ENCODE measurements at places on chromosomes 16 and 17. TPM values are rescaled to one million over a fixed set of nuclear protein-coding genes. Genes with fewer than 3 reads are reported as not detected.

The KRT33A gene
- not detected for total RNA-seq

The ANKS4B gene
- total RNA-seq: not detected

The MMP28 gene
- total RNA-seq: not detected

The KRT40 gene
- not detected for total RNA-seq

The TNFRSF17 gene
- total RNA-seq: not detected

The NLE1 gene
- total RNA-seq: 13.4 TPM

The DDX42 gene
- 118 TPM for total RNA-seq

The CDH3 gene
- 0.33 TPM for total RNA-seq

The DVL2 gene
- total RNA-seq: 47.2 TPM

The GAS2L2 gene
- total RNA-seq: not detected

The SCGB1C2 gene
- not detected for total RNA-seq

The FBXW10 gene
- not detected for total RNA-seq

DNA sequence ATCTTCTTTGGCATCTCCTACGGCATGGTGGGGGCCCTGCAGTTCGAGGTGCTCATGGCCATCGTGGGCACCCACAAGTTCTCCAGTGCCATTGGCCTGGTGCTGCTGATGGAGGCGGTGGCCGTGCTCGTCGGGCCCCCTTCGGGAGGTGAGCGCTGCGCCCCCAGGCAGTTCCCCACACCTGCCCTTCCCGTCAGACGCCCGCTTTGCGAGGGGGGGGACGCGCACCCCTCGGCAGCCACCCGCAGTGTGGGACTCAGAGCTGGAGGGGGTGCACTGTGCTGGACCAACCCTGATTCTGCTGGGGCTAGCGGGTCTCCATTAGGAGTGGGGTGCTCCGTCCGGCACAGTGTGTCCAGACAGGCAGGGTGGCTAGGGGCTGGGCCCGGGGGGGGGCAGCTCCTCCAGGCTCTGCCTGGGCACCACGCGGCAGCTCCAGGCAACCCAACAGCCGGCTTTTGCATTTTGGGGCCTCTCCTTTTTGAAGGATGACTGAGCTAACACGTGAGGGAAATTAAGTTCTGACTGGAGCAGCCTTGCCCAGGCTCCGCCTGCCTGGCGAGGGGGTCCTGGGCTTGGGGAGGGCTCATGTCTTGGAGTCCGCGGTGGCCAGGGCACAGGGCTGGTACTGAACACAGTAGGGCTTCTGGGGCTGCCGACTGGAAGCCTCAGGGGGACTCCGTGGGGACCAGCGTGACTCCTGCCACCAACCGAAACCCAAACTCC is 9.1 kb downstream of the SLC16A3 start:
- no peaks in the 10 kb centered on the region for H3K27me3 ChIP-seq
- no peak overlapping the region for H3K4me3 ChIP-seq
- peak overlapping the region; percentile 85 for H3K27ac ChIP-seq
- H3K36me3 ChIP-seq: peaks cover 35% of the 10 kb centered on the region
- DNase-seq: peak; percentile 27

DNA sequence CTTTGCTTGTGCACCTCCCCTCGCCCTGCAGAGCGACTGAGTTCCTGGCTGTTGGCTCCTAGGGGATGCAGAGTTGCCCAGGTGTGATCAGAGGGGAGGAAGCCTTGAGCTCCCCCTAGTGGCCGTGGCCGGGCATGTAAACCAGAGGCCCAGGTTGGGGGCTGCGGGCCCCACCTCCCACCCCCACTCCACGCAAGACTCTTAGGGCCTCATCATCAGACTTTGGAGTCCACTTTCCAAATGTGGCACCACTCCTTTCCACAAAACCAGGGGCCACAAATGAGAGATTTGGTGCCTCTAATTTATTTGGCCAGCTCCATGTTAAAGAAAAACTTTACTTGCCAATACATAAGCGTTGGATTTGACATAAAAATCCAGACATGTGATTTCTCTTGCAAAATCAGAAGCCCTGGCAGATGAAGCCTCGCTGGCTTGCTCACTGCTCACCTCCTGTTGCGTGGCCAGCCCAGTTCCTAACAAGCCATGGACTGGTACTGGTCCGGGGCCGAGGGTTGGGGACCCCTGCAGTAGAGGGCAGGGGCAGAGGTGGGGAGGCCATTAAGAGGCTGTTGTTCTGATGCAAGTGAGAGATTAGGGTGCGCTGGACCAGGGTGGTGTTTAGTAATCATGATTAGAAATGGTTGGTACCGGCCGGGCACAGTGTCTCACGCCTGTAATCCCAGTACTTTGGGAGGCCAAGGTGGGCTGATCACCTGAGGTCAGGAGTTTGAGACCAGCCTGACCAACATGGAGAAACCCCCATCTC is 28.7 kb upstream of the GAS7 start:
- DNase-seq: peak; percentile 26
- no peaks in the 10 kb centered on the region for H3K4me1 ChIP-seq
- H3K27me3 ChIP-seq: no peaks in the 10 kb centered on the region
- H3K27ac ChIP-seq: no peak overlapping the region
- H3K36me3 ChIP-seq: no peaks in the 10 kb centered on the region

GRCh38 chr16:86490859-86491639 is 19.3 kb upstream of the FOXF1 start:
- H3K4me3 ChIP-seq: no peak overlapping the region
- no peak for DNase-seq
- H3K27me3 ChIP-seq: peaks cover 46% of the 10 kb centered on the region
- H3K36me3 ChIP-seq: no peaks in the 10 kb centered on the region

- H3K4me3 ChIP-seq: no peak overlapping the region
- peak overlapping the region; percentile 30 for H3K27ac ChIP-seq
- peaks cover 81% of the 10 kb centered on the region for H3K4me1 ChIP-seq
- DNase-seq: no peak
Observed at GRCh38 chr16:56941092-56941491, 9.2 kb downstream of the HERPUD1 start.

GRCh38 chr17:77189148-77189547 is 48.4 kb downstream of the SEC14L1 start:
- peak overlapping the region; percentile 62 for H3K27ac ChIP-seq
- H3K4me1 ChIP-seq: peaks cover 24% of the 10 kb centered on the region
- no peak for DNase-seq
- no peak overlapping the region for H3K4me3 ChIP-seq
- peaks cover 35% of the 10 kb centered on the region for H3K36me3 ChIP-seq

- no peaks in the 10 kb centered on the region for H3K36me3 ChIP-seq
- no peak for DNase-seq
- no peak overlapping the region for H3K27ac ChIP-seq
- H3K27me3 ChIP-seq: no peaks in the 10 kb centered on the region
- no peak overlapping the region for H3K4me3 ChIP-seq
Observed at GRCh38 chr17:70558821-70559220, 389.5 kb downstream of the KCNJ2 start.

GRCh38 chr17:67280279-67280678 is 35.3 kb upstream of the HELZ start:
- H3K36me3 ChIP-seq: no peaks in the 10 kb centered on the region
- no peak overlapping the region for H3K27ac ChIP-seq
- no peaks in the 10 kb centered on the region for H3K4me1 ChIP-seq

DNA sequence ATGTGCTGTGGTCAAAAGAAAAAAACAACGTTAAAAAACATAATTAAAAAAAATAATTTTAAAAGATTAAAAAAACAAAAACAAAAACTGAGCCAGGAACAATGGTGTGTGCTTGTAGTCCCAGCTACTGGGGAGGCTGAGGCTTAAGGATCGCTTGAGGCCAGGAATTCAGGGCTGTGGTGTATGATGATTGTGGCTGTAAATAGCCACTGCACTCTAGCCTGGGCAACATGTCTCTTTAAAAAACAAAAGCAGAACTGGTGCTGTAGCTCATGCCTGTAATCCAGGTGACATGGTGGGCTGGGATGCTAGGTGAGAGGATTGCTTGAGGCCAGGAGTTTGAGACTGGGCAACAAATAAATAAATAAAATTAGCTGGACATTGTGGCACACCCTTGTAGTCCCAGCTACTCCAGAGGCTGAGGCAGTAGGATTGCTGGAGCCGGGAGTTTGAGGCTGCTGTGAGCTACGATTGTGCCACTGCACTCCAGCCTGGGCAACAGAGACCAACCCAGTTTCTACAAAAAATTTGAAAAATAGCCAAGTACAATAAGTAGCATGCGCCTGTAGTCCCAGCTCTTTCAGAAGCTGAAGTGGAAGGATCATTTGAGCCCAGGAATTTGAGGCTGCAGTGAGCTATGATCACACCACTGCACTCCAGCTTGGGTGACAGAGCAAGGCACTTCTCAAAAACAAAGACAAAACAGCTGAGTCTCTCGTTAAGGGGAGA is 43.6 kb downstream of the NFATC3 start:
- H3K4me1 ChIP-seq: peaks cover 42% of the 10 kb centered on the region
- H3K27ac ChIP-seq: no peak overlapping the region
- no peak overlapping the region for H3K4me3 ChIP-seq
- peaks cover 63% of the 10 kb centered on the region for H3K36me3 ChIP-seq
- DNase-seq: no peak

- H3K4me1 ChIP-seq: no peaks in the 10 kb centered on the region
- H3K4me3 ChIP-seq: no peak overlapping the region
- DNase-seq: no peak
- H3K27me3 ChIP-seq: no peaks in the 10 kb centered on the region
- H3K27ac ChIP-seq: no peak overlapping the region
Observed at GRCh38 chr17:51957786-51958185, 200.7 kb downstream of the CA10 start.

- H3K36me3 ChIP-seq: no peaks in the 10 kb centered on the region
- H3K27ac ChIP-seq: no peak overlapping the region
- no peak for DNase-seq
- no peaks in the 10 kb centered on the region for H3K4me1 ChIP-seq
- no peaks in the 10 kb centered on the region for H3K27me3 ChIP-seq
- H3K4me3 ChIP-seq: no peak overlapping the region
Observed at GRCh38 chr17:53722407-53722806, 100.3 kb upstream of the KIF2B start.

- DNase-seq: no peak
- no peak overlapping the region for H3K27ac ChIP-seq
- peak overlapping the region; percentile 76 for H3K4me3 ChIP-seq
- no peaks in the 10 kb centered on the region for H3K36me3 ChIP-seq
- peaks cover 13% of the 10 kb centered on the region for H3K4me1 ChIP-seq
Observed at GRCh38 chr16:89949121-89949742, 677 bp downstream of the DEF8 start.

DNA sequence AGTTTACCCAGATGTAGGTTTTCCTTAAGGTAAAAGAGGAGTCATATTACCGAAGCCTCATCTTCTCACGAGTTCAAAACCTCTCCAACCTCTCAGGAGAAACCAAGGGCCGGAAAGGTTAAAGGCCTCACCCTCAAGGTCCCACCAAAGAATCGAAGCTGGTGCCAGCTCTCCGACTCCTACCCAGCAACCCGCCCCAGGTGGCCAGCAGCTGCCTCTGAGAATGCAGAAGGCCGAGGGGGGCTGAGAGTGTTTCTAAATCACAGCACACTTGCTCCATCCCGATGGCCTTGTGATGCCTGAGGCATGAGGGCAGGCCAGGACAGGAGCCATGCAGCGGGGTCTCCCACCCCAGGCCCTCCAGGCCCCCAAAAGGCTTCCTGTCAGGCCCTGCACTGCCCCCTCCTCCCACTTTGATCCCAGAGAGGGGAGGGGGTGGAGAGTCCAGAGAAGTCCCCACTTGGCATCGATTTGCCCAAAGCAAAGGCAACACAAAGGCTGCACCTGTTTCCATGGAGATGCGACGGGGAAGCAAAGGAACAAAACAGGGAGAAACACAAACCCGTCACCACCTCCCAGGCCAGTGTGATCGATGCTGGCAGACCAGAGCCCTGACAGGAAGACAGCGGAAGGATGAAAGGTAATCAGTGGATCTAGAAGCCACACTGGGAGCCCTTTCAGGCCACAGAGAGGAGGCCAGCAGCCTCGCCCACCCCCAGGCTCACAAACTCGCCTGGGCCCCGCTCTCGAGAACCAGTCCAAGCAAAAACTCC is 39.0 kb downstream of the CUEDC1 start:
- no peak for DNase-seq
- peaks cover 6% of the 10 kb centered on the region for H3K27me3 ChIP-seq
- no peaks in the 10 kb centered on the region for H3K4me1 ChIP-seq
- no peak overlapping the region for H3K4me3 ChIP-seq
- H3K27ac ChIP-seq: no peak overlapping the region

DNA sequence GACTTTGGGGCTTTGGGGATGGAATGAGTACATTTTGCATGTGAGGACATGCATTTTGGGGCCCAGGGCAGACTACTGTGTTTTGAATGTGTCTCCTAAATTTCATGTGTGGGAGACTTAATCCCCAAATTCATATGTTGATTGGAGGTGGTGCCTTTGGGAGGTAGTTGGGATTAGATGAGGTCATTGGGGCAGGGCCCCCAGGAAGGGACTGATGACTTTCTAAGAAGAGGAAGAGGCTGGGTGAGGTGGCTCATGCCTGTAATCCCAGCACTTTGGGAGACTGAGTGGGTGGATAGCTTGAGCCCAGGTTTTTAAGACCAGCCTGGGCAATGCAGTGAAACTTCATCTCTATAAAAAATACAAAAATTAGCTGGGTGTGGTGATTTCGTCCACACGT is 42.8 kb upstream of the RAI1 start:
- H3K4me3 ChIP-seq: no peak overlapping the region
- H3K4me1 ChIP-seq: no peaks in the 10 kb centered on the region
- peaks cover 4% of the 10 kb centered on the region for H3K27me3 ChIP-seq
- DNase-seq: no peak

GRCh38 chr16:18792836-18793433 is 2.8 kb upstream of the RPS15A start:
- no peak overlapping the region for H3K27ac ChIP-seq
- peaks cover 90% of the 10 kb centered on the region for H3K36me3 ChIP-seq
- H3K27me3 ChIP-seq: no peaks in the 10 kb centered on the region
- DNase-seq: no peak

- H3K36me3 ChIP-seq: peaks cover 42% of the 10 kb centered on the region
- no peaks in the 10 kb centered on the region for H3K27me3 ChIP-seq
- H3K27ac ChIP-seq: peak overlapping the region; percentile 45
- peaks cover 41% of the 10 kb centered on the region for H3K4me1 ChIP-seq
Observed at GRCh38 chr16:15652293-15653001, 2.4 kb downstream of the NDE1 start.

DNA sequence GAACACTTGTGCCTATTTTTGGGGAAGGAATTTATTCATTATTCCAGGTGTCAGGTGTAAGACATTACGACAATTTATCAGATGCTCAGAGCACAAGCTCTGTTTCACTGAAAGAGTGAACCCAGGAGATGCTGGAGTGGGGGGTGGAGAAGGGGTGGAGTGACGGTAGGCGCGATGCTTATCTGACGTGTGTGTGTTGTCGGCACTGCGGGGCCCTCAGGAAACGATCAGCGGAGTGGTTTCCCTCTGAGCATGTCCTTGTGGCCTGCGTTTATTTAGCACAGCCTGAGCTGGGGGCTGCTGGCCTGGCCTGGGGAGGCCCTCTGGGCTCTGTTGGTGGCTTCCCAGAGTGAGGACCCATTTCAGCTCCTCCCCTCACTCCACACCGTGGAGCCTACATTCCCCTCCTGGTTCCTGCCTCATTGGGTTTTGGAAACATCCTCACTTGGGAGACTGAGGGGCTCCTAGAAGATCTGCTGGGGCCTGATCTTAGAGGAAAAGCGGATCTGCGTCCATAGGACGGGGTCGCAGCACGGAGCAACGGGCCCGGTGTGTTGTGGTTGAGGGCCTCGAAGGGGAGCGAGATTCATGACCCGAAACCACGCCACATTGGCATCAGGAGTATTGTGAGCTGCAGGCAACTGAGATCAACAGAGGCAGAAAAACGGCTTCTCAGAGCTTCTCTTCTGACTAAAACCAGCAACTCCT is 19.0 kb upstream of the GNG13 start:
- H3K27me3 ChIP-seq: peaks cover 18% of the 10 kb centered on the region
- H3K4me3 ChIP-seq: no peak overlapping the region
- H3K27ac ChIP-seq: peak overlapping the region; percentile 61
- DNase-seq: peak; percentile 60
- no peaks in the 10 kb centered on the region for H3K36me3 ChIP-seq

GRCh38 chr16:56985288-56985961 is 3.9 kb upstream of the NLRC5 start:
- H3K4me1 ChIP-seq: peaks cover 71% of the 10 kb centered on the region
- DNase-seq: no peak
- H3K4me3 ChIP-seq: peak overlapping the region; percentile 24
- H3K36me3 ChIP-seq: peaks cover 78% of the 10 kb centered on the region
- H3K27ac ChIP-seq: peak overlapping the region; percentile 77
